ENCODE measurements at places on chromosomes 6 and 20.

GRCh38 chr20:43669332-43669731 lies 2.4 kb downstream of the MYBL2 start:
- no peak for DNase-seq

- no peak for DNase-seq
Measured at GRCh38 chr20:37193821-37194220, 14.5 kb upstream of the MROH8 start.

DNA sequence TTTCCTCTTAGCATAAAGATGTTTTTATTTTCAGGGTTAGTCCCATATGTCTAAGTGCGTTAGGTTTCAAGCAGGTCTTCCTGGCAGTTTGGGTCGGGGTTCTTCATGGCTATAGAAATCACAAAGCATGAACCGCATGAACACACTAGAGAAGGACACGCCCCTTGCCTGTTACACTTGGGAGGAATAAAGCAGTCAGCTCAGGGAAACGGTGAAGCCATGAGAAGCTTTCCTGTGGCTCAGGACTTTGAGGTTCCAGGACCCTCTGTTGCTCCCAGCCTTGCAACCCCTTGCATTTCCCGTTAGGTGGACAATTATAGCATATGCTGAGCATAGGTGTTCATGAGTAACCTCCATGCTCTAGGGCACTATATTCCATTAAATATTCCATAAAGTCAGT lies 96.7 kb downstream of the SYCP2 start:
- no peak for DNase-seq

- no peak for DNase-seq
Measured at GRCh38 chr20:53059848-53060247, 87.7 kb downstream of the TSHZ2 start.

DNA sequence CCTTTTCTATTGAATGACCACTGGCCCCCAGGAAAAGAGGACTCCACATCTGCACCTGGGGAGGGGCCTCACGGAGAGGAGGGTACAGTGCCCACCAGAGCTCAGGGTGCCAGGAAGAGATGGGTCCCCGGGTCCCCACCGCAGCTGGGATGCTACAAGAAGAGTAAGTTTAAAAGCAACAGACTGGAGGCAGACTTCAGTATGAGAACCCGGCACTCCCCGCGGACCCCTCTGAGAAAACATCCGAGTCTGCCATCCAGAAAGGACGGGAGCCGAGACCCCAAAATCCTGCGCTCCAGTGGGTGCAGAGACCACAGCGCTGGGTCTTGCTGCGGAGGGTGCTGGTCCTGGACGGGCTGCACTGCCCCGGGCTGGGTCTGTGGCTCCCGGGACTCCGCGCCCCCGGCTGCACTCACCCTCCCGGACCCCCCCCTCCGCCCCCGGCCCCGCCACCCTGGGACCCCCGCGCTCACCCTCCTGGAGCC lies 350 bp downstream of the HELZ2 start:
- no peak for DNase-seq

DNA sequence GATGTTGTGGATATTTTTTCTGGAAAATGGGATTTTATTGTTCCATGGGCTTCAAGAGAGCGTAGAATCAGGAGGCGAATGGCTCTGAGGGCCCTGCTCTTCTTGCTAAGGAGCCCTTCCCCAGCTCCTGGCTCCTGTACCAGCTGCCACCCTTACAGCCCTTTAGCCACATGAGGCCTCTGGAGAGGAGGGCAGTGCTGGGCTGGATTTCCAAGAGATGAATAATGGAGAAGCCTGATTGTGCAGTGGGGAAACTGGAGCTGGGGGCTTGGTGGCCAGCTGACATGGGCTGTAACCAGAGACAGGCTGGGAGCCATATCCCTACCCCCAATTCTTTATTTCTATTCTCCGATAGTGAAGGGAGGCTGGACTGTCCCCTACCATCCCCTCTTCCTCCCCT lies 9.2 kb downstream of the LRRC73 start:
- no peak for DNase-seq

GRCh38 chr20:35497320-35497719 lies 32.1 kb downstream of the C20orf173 start:
- DNase-seq: no peak

DNA sequence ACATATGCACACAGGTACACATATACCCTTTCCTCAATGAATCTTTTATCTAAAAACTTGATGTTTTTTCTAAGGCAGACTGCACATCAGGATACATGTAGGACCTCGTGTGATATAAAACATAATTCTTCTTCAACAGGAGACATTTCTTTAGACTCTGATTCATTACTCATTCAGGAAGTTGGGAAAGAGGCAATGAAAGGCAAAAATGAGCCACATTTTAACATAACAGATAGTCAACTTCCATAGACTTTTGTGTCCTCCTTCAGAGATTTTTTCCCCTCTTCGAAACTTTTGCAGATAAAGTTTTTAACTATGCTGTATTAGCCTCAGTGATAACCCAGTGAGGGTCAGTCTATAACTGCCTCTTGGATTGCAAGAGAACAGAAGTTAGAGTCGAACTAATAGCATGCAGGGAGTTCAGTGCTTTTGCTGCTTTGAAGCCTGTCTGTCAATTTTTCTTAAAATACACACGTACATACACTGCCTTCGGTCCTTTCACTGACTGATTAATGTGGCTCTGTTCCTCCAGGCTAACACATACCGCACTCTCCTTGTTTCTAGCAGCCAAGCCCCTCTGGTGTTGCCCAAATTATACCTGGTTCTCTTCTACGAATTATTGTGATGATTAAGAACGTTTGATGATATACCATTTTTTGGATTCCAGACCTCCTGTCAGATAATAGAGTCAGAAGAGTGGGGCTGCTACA lies 562.5 kb upstream of the MAP3K7 start:
- DNase-seq: no peak

GRCh38 chr6:96089173-96089572 lies 73.4 kb downstream of the FUT9 start:
- DNase-seq: no peak
